ENCODE measurements at places on chromosomes 16 and 17. TPM values are rescaled to one million over a fixed set of nuclear protein-coding genes. Genes with fewer than 3 reads are reported as not detected.

Gene ADAMTS18
- 2.6 TPM for total RNA-seq

Gene ANKRD40CL
- total RNA-seq = not detected

Gene FAM222B
- 9.9 TPM for total RNA-seq

Gene ITGAD
- total RNA-seq = not detected

Gene KRT15
- total RNA-seq = not detected

Gene CCDC40
- 2.9 TPM for total RNA-seq

Gene AMZ2
- 23.3 TPM for total RNA-seq

Gene PRR35
- not detected for total RNA-seq

Gene GP1BA
- total RNA-seq = not detected

Gene EXOC3L1
- total RNA-seq = 1.8 TPM

GRCh38 chr17:69609473-69610305 is 195.2 kb downstream of the MAP2K6 start:
- peak; percentile 18 for DNase-seq
- no peaks in the 10 kb centered on the region for H3K27me3 ChIP-seq
- no peak overlapping the region for H3K27ac ChIP-seq

- peaks cover 10% of the 10 kb centered on the region for H3K27me3 ChIP-seq
- peaks cover 17% of the 10 kb centered on the region for H3K4me1 ChIP-seq
- H3K4me3 ChIP-seq = no peak overlapping the region
- H3K27ac ChIP-seq = no peak overlapping the region
- no peaks in the 10 kb centered on the region for H3K36me3 ChIP-seq
- no peak for DNase-seq
These were observed 13.3 kb downstream of the MIS12 start for GRCh38 chr17:5499476-5500231.

DNA sequence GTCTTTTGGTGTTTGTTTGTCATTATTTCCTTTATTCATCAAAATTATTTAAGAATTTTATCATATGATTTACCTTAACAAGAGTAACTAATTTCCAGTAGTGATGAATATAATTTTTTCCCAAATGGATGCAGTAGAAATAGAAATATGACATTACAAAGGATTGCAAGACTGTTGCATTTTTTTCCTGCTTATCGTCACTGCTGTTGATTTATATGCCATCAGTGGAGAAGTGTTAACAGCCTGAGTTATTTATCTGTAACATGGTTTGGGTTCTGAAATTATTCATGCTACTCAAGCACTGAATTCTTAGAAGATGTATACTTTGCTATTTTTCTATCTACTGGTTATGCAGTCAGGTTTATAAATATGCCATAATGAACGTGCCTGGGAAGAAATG is 68.6 kb downstream of the TMEM100 start:
- H3K27me3 ChIP-seq = no peaks in the 10 kb centered on the region
- H3K4me1 ChIP-seq = no peaks in the 10 kb centered on the region
- no peaks in the 10 kb centered on the region for H3K36me3 ChIP-seq
- no peak for DNase-seq

DNA sequence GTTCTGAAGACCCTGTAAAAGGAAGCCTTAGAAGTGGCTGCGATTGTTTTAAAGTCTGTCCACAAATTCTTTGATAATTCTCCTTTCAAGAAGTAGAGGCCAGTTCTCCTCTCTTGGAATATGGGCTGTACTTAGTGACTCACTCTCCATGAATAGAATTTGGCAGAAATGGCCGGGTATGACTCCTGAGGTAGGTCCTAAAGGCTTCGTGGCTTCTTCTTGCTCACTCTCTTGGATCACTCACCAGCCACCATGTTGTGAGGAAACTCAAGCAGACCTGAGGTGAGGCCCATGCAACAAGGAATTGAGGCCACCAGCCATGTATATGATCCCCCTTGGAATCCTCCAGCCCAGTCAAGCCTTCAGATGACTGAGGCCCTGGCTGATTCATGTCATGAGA is 75.8 kb downstream of the WWOX start:
- no peaks in the 10 kb centered on the region for H3K36me3 ChIP-seq
- no peaks in the 10 kb centered on the region for H3K27me3 ChIP-seq
- no peak for DNase-seq
- H3K4me1 ChIP-seq = no peaks in the 10 kb centered on the region
- H3K4me3 ChIP-seq = no peak overlapping the region

- H3K27ac ChIP-seq = no peak overlapping the region
- no peaks in the 10 kb centered on the region for H3K27me3 ChIP-seq
- H3K36me3 ChIP-seq = no peaks in the 10 kb centered on the region
- DNase-seq = peak; percentile 69
- H3K4me3 ChIP-seq = no peak overlapping the region
- H3K4me1 ChIP-seq = peaks cover 8% of the 10 kb centered on the region
These were observed 33.2 kb upstream of the PLCG2 start for GRCh38 chr16:81745704-81746558.

DNA sequence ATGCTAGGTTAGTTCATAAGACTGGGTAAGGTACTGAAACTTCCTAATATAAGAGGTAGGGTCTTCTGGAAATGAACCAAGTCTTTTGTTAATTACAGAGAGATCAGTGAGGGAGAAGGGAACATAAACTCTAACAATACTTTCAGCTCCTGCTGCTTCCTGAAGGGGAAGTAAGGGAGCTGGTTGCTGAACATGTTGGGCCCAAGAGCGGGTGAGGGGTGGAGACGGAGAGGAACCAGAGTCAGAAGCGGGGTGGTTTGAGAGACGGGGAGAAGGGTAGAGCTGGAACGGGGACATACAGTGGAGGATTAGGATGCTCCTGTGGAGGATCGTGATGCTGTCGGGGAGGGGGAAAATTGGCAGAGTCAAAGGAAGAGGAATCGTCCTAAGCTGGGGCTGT is 11.5 kb upstream of the ZNF747 start:
- no peak for DNase-seq
- H3K27ac ChIP-seq = no peak overlapping the region
- peaks cover 11% of the 10 kb centered on the region for H3K4me1 ChIP-seq
- no peaks in the 10 kb centered on the region for H3K36me3 ChIP-seq
- no peak overlapping the region for H3K4me3 ChIP-seq

DNA sequence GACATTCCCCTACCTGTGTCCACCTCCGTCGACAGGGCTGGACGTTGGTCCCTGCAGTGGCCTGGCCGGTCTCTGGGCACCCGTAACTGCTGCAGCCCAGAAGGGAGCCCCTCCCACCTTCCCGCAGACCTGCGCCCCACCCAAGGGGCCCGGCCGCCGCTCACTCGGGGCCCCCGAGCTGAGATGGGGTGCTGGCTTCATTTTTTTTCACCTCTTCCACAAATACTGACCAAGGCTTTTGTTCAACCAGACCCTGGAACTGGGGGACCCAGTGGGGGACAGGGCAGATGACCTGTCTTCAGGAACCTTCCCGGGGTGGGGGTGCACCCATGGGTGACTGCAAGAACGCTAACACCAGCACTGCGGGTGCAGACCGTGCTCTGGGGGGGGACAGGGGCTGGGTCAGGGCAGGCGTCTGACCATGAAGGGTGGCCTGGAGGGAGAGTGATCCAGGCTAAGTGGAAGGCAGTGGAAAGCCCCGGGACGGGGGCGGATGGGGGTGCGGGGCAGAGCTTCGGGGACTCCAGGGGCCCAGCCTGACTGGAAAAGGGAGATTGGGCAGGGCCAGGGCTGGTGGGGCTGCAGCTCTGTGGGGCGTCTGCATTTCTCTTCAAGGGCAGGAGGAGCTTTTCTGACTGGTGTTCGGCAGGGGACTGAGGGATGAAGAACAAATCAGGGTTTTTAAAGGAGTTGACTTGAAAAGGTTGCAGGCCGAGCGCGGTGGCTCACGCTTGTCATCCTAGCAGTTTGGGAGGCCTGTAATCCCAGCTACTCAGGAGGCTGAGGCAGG is 42.3 kb downstream of the SLC7A5 start:
- H3K36me3 ChIP-seq = no peaks in the 10 kb centered on the region
- no peak overlapping the region for H3K27ac ChIP-seq
- no peaks in the 10 kb centered on the region for H3K4me1 ChIP-seq
- DNase-seq = no peak

- no peak overlapping the region for H3K27ac ChIP-seq
- peak; percentile 42 for DNase-seq
- peaks cover 9% of the 10 kb centered on the region for H3K4me1 ChIP-seq
- H3K4me3 ChIP-seq = no peak overlapping the region
- no peaks in the 10 kb centered on the region for H3K36me3 ChIP-seq
These were observed 4.7 kb upstream of the IL17C start for GRCh38 chr16:88633684-88634140.

GRCh38 chr16:86667035-86667434 is 88.7 kb downstream of the FOXL1 start:
- no peaks in the 10 kb centered on the region for H3K27me3 ChIP-seq
- no peaks in the 10 kb centered on the region for H3K4me1 ChIP-seq
- no peak overlapping the region for H3K27ac ChIP-seq
- H3K4me3 ChIP-seq = no peak overlapping the region
- no peak for DNase-seq

GRCh38 chr17:68706356-68706920 is 105.3 kb upstream of the FAM20A start:
- H3K27me3 ChIP-seq = no peaks in the 10 kb centered on the region
- no peaks in the 10 kb centered on the region for H3K4me1 ChIP-seq
- no peak overlapping the region for H3K4me3 ChIP-seq
- DNase-seq = no peak
- no peaks in the 10 kb centered on the region for H3K36me3 ChIP-seq

DNA sequence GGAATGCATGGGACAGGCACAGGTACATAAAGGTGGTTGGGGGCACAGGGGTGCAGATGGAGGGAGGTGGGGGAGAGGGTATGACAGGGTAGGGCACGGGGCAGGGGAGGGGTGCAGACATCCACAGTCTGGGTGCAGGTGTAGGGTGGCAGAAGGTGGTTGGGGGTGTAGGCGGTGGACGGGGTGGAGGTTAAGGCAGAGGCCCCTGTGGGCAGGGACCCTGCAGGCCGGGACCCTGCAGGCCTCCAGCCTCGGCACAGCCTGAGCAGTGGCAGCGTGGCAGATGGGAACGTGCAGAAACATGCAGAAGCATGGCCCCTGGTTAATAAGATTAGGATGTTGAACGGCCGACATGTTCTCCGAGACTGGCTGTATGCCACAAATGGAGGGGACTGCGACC is 115.2 kb downstream of the RBFOX3 start:
- no peak for DNase-seq
- no peak overlapping the region for H3K27ac ChIP-seq
- no peak overlapping the region for H3K4me3 ChIP-seq
- no peaks in the 10 kb centered on the region for H3K27me3 ChIP-seq
- H3K36me3 ChIP-seq = no peaks in the 10 kb centered on the region
- H3K4me1 ChIP-seq = no peaks in the 10 kb centered on the region

GRCh38 chr17:79042421-79043190 is 18.6 kb downstream of the C1QTNF1 start:
- no peak overlapping the region for H3K4me3 ChIP-seq
- no peaks in the 10 kb centered on the region for H3K27me3 ChIP-seq
- no peak overlapping the region for H3K27ac ChIP-seq
- DNase-seq = peak; percentile 78
- no peaks in the 10 kb centered on the region for H3K36me3 ChIP-seq

DNA sequence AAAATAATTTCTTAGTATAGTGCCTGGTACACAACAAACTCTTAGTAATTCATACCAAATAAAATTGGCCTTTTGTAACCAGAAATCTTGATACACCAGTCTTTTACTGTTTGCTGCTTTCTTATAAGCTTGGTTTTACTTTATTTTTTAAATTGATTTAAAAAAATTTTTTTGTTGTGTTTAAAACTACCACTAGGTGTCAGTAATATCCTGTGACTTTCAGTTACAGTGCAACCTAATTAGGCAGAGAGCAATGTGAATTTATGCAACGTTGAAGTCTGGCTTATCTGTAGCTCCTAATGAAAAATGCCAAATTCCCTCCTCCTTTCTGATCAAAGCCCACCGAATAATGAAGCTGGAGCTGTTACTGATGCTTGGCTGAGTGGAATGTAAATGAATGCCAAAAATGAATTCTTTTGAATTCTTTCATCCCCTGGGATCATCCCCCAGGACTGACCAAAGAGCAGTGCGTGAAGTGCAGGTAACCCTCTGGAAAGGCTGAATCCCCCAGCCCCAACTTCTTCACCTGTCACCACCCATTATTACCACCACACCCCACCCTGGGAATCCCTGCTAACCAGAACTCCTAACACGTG is 3.8 kb downstream of the ERCC4 start:
- no peaks in the 10 kb centered on the region for H3K36me3 ChIP-seq
- H3K4me1 ChIP-seq = peaks cover 30% of the 10 kb centered on the region
- no peaks in the 10 kb centered on the region for H3K27me3 ChIP-seq

DNA sequence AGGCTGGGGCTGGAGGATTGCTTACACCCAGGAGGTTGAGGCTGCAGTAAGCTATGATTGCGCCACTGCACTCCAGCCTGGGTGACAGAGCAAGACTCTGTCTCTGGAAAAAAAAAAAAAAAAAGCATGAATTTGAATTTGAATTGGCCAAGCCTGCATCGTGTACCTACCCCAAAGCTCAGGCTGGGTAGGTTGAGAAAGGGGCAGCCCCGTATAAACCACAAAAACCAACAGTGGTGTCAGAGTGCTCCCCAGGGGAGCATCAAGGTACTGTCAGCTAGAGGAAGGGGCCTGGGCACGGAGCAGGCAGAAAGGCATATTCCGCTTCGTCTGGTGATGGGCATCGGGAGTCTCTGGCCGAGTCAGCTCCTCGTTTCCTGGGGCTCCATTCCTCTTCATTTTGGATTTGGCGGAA is 40.9 kb downstream of the RAP1GAP2 start:
- DNase-seq = no peak
- no peaks in the 10 kb centered on the region for H3K4me1 ChIP-seq
- H3K27ac ChIP-seq = no peak overlapping the region
- H3K27me3 ChIP-seq = no peaks in the 10 kb centered on the region
- no peak overlapping the region for H3K4me3 ChIP-seq

GRCh38 chr17:72462814-72463213 is 342.0 kb downstream of the SOX9 start:
- H3K27me3 ChIP-seq = no peaks in the 10 kb centered on the region
- DNase-seq = no peak
- no peak overlapping the region for H3K4me3 ChIP-seq
- H3K36me3 ChIP-seq = no peaks in the 10 kb centered on the region

DNA sequence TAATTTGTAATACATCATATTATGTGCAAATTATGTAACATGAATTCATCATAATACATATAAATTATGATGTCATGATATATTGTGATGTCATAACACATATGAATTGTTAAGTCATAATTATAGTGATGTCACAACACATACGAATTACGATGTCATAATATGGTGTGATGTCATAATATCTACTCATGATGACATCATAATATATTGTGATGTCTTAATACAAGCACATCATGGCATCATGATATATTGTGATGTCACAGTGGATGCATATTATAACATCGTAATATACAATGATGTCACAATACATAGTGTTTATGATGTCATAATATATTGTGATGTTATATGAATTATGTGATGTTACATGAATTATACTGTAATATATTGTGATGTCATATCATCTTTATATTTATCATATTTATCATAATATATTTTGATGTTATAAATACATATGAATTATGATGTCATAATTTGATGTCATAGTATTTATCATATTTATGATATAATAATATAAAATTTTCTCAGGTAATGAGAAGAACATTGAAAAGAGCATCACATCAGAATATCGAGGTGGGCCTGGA is 1793.0 kb downstream of the TP53TG3F start:
- no peaks in the 10 kb centered on the region for H3K27me3 ChIP-seq
- no peak for DNase-seq
- H3K4me3 ChIP-seq = no peak overlapping the region
- no peak overlapping the region for H3K27ac ChIP-seq
- H3K4me1 ChIP-seq = no peaks in the 10 kb centered on the region
- H3K36me3 ChIP-seq = no peaks in the 10 kb centered on the region
